ENCODE measurements at places on chromosomes 12 and 14.

GRCh38 chr12:76872415-76872814, 6.4 kb downstream of the CSRP2 start:
- DNase-seq: no peak

DNA sequence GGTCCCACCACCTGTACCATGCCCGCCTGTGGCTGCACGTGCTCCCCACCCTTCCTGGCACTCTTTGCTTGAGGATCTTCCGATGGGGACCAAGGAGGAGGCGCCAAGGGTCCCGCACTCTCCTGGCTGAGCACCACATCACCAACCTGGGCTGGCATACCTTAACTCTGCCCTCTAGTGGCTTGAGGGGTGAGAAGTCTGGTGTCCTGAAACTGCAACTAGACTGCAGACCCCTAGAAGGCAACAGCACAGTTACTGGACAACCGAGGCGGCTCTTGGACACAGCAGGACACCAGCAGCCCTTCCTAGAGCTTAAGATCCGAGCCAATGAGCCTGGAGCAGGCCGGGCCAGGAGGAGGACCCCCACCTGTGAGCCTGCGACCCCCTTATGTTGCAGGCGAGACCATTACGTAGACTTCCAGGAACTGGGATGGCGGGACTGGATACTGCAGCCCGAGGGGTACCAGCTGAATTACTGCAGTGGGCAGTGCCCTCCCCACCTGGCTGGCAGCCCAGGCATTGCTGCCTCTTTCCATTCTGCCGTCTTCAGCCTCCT, 1.1 kb downstream of the INHBE start:
- DNase-seq: no peak

- DNase-seq: peak; percentile 8
Measured at GRCh38 chr12:122527478-122527944, 462 bp downstream of the KNTC1 start.

DNA sequence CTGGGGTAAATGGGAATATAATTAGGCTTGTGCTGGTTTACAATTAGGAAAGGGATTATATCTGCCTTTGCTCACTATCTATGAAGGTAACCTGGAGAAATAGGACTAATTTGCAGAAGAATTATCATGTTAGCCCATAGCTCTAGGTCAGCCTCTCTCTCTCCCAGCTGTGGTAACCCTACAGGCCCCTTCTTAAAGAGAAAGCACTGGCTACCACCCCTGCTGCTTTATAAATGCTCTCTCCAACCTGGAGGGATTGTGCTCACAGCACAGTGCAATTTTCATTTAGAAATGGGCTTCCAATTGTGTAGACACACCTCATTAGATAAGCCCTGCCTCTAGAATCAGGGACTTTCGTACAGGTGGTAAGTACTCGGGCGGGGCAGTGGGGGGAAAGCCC, 22.7 kb upstream of the MGST1 start:
- no peak for DNase-seq

GRCh38 chr12:94973221-94973620, 30.3 kb downstream of the NDUFA12 start:
- DNase-seq: no peak

DNA sequence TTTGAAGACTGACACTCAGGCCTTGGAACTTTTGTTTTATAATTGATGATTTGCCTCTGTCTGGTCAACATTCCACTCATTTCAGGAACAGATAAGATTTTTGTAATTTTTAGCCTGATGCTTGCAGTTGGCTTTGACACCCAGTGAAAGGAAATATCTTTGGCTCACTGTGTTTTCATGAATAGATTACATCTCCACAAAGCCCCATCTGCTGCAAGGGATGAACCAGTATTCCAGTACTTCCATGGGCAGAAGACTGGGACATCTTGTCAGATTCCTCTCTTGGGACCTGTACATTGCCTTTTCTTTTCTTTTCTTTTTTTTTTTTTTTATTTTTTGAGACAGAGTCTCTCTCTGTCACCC, 28.4 kb downstream of the GSG1 start:
- DNase-seq: no peak

- DNase-seq: peak; percentile 73
Measured at GRCh38 chr12:7935590-7936581, at the start of gene SLC2A3. TSS of gene SLC2A3 (minus strand) at chr12:7936187. CDS start at chr12:7936034, 153 bp downstream.

DNA sequence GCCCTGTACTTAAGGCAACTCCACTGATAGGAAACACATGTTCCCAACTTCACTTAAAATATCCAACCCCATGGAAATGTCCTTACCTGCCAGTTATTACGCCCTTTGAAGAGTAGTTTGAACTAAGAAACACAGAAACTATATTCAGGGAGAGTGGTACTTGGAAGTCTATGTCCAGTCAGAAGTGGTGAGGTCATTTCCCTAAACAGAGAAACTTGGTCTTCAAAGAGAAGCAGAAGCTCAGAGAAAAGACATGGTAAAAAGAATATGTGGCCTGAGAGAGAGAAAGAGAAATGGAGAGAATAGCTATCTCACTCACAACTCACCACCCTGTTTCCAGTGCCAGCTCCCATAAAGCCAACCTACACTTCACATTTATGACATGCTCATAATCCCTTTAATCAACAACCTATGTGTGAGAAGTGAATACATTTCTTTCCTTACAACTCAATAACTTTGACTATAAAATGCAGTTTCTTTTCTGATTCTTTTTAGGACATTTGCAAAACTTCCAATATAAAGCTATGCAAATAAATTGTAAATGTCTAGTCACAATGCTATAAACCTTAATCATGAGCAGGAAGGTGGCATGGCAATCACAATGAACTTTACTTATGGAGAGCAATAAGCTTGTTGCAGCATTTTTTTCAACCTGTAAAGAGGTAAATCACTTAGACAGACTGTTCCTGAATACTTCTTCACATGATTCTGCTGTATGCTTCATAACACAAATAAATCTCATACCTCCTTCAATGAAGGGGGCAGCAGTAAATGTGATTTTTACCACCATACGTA, 67.1 kb downstream of the CPNE8 start:
- DNase-seq: no peak

DNA sequence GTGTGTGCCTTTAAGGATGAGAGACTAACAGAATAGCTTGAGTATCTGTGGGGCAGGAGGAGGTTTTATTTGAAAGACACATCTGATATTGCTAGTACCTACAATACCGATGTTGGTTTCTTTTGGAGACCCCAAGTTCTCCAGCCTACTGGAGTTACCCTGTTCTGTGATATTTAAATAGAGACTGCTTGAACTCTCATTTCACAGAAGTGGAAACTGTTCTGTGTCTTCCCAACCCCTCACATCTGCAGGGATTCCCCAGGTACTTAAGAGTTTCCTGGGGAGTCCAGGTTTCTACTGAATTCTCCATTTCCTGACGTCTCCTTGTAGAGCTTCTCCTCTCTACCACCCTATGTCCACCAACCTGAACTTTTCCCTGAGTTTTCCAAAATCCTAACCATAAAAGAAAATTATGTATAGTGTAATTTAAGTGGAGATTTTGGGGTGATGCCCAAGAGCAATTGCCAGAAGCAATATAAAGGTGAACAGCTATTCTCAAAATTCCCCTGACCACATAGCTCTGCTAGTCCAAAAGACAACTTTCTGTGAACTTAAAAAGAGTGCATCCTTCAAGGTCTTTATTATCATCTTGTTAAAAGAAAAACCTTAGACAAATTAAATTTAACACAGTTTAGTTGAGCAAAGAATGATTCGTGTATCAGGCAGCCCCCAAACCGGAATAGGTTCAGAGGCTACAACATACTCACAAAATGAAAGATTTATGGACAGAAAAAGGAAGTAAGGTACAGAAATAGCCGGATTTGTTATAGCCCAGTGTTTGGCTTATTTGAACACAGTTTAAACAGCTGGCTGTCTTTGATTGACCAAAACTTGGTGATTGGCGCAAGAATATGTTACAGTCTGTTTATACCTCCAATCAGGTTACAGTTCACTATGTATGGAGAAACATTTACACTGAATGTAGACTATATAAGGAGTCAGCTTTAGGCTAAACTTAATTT, 373.4 kb downstream of the NUAK1 start:
- no peak for DNase-seq

DNA sequence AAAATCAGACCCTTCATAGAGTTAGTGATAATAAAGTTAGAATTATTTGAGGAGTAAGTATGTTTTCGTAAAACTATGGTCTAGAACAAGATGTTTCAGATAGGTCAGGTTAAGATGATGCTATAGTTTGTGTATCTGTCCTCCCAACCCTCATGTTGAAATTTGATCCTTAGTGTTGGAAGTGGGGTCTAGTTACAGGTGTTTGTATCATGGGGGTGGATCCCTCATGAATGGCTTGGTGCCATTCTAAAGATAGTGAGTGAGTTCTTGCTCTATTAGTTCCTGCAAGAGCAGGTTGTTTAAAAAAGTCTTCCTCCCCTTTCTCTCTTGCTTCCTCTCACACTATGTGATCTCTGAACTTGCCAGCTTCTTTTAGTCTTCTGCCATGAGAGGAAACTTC, 707.3 kb upstream of the FOXG1 start:
- no peak for DNase-seq

DNA sequence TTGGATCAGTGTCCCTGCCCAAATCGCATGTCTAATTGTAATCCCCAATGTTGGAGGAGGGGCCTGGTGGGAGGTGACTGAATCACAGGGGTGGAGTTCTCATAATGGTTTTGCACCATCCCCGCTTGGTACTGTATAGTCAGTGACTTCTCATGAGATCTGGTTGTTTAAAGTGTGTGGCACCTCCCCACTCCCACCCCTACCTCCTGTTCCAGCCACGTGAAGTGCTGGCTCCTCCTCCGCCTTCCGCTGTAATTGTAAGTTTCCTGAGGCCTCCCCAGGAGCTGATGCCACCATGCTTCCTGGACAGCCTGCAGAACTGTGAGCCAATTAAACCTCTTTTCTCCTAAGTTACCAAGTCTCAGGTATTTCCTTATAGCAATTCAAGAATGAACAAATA, 67.2 kb downstream of the FERMT2 start:
- DNase-seq: no peak

DNA sequence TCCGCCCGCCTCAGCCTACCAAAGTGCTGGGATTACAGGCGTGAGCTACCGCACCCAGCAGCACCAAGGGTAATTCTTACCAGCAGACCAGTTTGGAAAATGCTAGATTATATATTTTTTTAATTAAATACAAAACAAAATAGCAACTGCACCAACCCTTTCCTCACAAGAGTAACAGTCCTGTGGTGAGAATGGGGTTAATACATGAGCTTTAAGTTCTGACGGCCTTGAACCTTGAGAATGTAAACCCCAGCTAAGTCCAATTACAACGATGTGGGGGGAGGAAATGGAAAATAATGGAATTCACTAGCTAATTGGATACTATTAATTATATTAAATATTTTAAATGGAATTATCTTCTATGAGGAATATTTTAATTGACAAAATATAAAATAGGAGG, 82.3 kb downstream of the GTF2A1 start:
- DNase-seq: no peak

- DNase-seq: no peak
Measured at GRCh38 chr12:32400114-32400672, 835 bp downstream of the FGD4 start.

GRCh38 chr14:105483300-105484068, 3.2 kb upstream of the CRIP1 start:
- DNase-seq: no peak

GRCh38 chr14:34718750-34719304, 4.4 kb upstream of the CFL2 start:
- no peak for DNase-seq

DNA sequence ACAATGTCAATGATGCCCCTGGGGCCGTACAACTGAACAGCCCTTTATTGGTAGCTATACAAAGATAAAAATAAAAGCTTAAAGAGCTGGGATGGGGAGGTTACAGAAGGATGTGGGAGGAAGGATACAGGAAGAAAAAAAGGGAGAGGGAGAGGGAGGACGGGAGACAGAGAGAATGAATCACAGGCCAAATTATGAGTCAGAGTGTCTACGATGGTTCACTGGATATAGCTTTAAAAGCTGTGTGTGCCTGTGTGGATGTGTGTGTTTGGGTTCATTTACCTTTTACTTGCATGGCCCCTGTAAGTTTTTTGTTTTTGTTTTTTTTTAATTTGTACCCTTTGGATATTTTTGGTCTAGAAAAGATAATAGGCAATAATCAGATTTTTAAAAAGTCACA, 111.9 kb downstream of the CCDC60 start:
- DNase-seq: no peak

DNA sequence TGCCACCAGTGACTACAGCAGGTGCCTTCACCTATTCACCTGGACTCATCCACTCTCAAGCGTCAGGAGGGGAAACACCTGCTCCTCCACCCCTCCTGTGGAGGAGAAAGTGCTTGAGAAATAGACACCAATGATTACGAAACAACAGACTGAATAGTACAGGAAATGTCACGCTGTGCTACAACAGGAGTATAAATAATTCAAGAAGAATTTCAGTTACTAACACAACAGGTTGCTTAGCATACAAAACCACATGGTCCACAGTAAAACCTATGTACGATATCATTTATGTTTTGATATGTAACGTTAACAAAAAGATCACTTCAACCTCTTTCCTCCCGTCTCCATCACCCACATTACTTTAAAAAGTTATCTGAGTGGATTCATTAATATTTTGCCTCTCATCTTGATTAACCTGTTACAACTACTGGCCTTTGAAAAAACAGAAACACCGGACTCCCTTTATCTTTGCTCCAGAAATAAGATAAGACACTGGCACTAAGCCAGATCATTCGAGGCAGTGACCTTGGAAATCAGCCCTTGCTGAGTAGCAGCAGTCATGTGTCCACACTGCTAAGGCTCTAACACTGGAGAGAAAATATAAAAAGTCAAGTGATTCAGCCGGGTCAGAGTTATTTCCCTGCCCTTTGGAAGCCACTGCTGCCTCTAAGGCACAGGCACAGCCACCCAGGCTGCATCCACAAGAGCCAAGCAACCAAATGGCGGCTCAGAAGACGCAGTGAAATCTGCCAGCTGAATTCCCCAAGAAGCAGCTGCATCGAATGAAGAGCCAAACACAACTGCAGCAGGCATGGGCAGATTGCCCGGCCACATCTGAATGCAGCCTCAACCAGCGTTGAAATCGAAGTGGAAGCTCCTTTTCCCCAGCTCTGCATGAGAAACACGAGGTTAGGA, 40.9 kb downstream of the NT5DC3 start:
- DNase-seq: no peak

DNA sequence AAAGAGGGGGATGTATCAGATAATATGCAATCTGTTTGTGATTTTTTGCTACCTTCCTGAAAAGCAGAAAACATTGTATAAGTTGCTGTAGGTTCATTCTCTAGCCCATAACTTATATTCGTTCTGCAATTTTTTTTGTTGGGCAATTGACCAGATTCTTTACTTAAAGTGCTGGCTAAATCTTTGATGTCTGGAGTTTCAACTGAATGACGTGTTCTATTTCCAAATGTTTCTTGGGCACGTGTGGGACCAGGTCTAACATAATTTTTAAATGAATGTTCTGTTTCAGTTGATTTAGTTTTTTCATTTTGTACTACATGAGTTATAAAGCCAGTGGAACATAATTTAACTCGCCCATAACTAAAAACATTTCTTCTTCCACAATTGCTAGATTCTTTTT, 3.8 kb downstream of the MLH3 start:
- DNase-seq: no peak

DNA sequence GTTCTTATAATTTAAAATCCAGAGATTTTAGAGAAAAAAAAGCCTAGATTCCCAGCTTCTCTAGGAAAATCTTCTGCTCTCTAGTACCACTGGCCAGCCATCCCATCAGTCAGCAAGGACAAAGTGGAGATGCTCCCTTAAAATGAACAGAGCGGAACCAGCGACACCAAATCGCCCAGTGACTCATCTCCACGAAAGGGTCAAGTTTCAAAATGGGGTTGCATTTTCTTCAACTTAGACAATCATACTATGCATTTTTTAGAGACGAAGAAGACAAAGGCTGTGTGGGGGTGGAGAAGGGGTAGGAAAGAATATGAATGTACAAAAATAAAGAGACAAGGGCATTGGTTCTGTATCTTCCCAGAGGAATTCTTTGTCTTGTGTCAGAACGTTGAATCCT, 212.0 kb downstream of the SLC15A4 start:
- DNase-seq: no peak

- DNase-seq: no peak
Measured at GRCh38 chr12:109652233-109652976, 61.2 kb upstream of the FAM222A start.

Data from T-helper 22 cell (primary cell).